ENCODE measurements at places on chromosomes 16 and 17.

DNA sequence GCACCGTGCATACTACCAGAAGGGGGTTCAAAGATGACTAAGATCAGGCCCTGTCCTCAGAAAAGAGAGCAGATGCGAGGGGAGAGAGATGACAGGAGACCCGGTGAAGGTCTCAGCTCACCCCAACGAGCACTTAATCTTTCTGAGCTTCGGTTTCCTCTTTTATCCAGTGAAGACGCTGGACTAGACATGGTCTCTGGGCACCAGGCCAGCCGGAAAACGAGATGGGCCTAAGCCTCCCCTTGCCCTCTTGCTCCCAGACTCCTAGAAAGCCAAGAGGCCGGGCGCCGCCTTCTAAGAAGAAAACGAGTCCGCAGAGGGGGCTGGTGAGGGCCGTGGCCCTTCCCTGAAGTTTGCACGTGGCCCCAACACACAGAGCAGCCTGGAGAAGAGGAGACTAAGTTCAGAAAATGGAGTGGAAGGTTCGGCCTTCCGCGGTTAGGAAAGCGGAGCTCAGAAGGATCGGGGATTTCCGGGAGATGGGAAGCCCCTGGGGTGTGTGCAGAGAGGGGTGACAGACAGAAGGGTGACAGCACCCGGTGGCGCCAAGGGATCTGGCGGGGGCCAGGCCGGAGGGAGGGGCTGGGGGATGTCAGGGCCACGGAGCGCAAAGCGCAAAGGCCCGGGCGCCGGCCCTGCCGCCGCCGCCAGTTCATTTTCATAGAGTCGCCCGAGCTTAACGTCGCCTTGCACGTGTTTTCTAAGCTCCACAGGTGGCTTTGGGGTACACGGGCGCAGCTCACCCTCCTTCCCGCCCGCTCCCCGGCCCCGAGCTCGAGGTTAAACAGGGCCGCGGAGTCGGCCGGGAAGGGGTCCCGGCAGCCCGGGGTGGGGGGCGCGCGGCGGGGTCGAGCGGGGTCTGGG is 42.1 kb upstream of the BHLHA9 start:
- peak; percentile 72 for DNase-seq

DNA sequence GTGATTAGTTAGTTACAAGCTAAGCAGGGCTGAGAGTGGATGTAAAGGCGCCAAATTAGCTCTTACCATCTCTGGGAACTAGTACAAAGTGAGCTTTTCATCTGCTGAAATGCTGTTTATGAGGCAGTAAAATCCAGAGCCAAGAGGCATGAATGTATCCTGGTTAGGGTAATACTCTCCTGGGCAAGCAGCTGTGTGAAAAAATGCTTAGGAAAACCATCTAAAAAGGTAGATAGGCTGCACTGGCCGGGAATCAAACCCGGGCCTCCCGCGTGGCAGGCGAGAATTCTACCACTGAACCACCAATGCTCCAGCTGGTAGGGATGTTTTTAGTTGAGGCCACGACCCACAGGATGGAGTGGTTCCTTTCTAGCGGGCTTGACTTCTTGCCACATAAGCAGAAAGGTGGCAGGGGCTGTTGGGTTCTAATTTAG is 23.0 kb downstream of the VAC14 start:
- DNase-seq: peak; percentile 27

DNA sequence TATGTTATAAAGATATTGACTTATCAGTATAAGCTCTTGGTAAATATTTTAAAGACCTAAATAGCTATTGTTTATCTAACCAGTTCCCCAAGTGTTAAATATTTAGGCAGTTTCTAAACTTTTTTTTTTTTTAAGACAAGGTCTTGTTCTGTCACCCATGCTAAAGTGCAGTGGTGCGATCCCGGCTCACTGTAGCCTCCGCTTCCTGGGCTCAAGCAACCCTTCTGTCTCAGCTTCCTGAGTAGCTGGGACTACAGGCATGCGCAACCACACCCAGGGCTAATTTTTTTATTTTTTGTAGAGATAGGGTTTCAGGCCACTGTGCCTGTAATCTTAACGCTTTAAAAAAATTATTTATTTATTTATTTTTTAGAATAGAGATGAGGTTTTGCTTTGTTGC is 43.5 kb downstream of the SNX29 start:
- DNase-seq: no peak

DNA sequence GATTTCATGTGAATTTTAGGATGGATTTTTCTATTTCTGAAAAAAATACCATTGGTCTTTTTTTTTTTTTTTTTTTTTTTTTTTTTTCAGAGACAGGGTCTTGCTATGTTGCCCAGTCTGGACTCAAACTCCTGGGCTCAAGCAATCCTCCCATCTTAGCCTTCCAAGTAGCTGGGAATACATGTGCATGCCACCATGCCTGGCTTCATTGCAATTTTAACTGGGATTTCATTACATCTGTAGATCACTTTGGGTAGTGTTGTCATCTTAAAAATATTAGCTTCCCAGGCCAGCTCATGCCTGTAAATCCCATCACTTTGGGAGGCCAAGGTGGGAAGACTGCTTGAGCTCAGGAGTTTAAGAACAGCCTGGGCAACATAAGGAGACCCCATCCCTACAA is 54.8 kb downstream of the TOM1L2 start:
- no peak for DNase-seq

GRCh38 chr17:80456465-80457235 is 19.8 kb downstream of the NPTX1 start:
- peak; percentile 57 for DNase-seq
